ENCODE measurements at places on chromosomes 13 and 19.

DNA sequence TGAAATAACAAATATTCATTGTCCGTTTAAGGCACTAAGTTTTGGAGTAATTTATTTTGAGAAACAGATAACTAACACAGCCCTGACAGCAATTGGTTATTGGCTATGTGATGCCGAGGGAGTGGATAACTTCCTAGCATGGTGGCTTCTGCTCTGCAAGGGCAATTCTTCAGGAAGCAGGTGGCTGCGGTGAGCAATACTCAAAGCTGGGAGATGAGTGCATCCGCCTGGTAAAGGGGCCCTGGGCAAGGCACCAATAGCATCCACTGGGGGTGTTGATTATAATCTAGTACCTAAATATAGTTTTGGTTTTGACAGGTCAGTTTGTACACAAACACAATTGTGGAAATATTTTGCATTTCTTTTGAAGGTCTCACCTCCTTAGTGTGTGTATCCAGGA lies 41.0 kb downstream of the CCDC70 start:
- no peaks in the 10 kb centered on the region for H3K27me3 ChIP-seq
- no peak for DNase-seq
- no peak overlapping the region for H3K27ac ChIP-seq
- H3K36me3 ChIP-seq, result no peaks in the 10 kb centered on the region

GRCh38 chr19:42005504-42005903 lies 11.5 kb upstream of the ATP1A3 start:
- no peak overlapping the region for H3K27ac ChIP-seq
- H3K36me3 ChIP-seq, result no peaks in the 10 kb centered on the region
- H3K27me3 ChIP-seq, result no peaks in the 10 kb centered on the region

GRCh38 chr19:34366738-34367623 lies 2.0 kb downstream of the GPI start:
- no peak overlapping the region for H3K27ac ChIP-seq
- no peaks in the 10 kb centered on the region for H3K27me3 ChIP-seq
- DNase-seq, result no peak
- H3K36me3 ChIP-seq, result no peaks in the 10 kb centered on the region

- H3K27ac ChIP-seq, result no peak overlapping the region
- no peak for DNase-seq
- no peaks in the 10 kb centered on the region for H3K36me3 ChIP-seq
These were observed 3.8 kb upstream of the PRKD2 start for GRCh38 chr19:46720503-46721239.

DNA sequence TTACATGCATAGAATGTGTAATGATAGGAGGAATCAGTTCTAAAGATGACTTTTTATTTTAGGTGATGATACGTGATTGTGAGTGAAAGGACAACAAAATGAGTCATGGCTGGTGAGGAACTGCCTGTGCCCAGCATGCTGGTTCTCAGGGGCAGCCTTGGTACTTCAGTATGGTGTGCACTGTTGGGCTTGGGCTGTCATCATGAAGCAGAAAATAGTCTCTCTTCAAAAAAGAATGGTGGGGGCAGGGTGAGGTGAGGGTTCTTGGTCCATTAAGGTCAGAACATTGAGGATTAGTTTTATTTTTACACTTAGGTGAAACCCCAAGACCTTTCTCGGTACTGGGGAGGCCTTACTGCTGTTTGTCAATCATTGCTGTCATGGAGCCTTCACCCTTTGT lies 309.5 kb downstream of the MTUS2 start:
- H3K36me3 ChIP-seq, result no peaks in the 10 kb centered on the region
- H3K27me3 ChIP-seq, result no peaks in the 10 kb centered on the region
- H3K27ac ChIP-seq, result no peak overlapping the region
- H3K4me3 ChIP-seq, result no peak overlapping the region

- H3K4me3 ChIP-seq, result no peak overlapping the region
- H3K4me1 ChIP-seq, result no peaks in the 10 kb centered on the region
- no peak for DNase-seq
- H3K27ac ChIP-seq, result no peak overlapping the region
These were observed 183.7 kb upstream of the SPRY2 start for GRCh38 chr13:80524447-80525215.

GRCh38 chr19:39060171-39060570 lies 24.0 kb upstream of the ACP7 start:
- no peak for DNase-seq
- H3K27me3 ChIP-seq, result no peaks in the 10 kb centered on the region
- no peaks in the 10 kb centered on the region for H3K36me3 ChIP-seq
- no peak overlapping the region for H3K27ac ChIP-seq
- no peak overlapping the region for H3K4me3 ChIP-seq
- no peaks in the 10 kb centered on the region for H3K4me1 ChIP-seq

- DNase-seq, result no peak
- no peaks in the 10 kb centered on the region for H3K27me3 ChIP-seq
These were observed 59.4 kb upstream of the WASF3 start for GRCh38 chr13:26497968-26498511.

DNA sequence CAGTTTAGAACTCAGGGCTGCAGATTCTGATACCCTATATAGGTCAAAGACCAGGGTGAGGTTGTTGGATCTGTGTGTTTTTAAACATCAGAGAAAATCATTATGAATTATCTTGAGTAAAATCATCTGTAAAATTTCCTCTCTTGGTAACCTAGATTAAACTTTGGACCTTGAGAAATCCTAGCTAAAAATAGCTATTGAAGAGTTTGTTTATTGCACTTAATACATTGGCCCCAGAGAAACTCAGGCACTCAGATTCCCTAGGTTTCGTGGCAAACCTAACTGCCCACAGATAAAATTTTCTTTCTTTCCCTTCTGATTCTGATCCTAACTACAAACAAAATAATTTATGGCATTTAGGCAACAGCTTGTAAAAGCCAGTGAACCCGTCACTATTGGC lies 102.3 kb downstream of the GPC6 start:
- no peaks in the 10 kb centered on the region for H3K27me3 ChIP-seq
- no peaks in the 10 kb centered on the region for H3K4me1 ChIP-seq

DNA sequence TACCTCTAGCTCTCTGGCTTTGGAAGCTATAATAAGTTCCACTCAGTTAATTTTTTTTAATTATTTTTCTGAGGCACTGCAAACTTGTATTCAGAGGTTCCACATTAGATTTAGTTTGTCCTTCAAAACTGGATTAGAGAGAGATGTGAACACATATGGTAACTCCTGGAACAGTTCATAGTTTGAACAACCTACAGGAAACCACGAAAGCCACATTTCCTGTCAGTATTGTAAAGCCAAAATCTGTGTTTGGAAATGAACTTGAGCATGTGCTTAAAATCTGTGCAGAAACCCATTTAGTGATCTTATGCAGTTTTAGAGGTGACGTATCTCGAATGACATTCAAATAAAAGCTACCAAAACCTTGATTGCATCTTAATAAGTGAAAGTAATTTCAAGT lies 1952.0 kb downstream of the OLFM4 start:
- H3K27ac ChIP-seq, result no peak overlapping the region
- H3K27me3 ChIP-seq, result no peaks in the 10 kb centered on the region
- no peak for DNase-seq
- H3K36me3 ChIP-seq, result no peaks in the 10 kb centered on the region

DNA sequence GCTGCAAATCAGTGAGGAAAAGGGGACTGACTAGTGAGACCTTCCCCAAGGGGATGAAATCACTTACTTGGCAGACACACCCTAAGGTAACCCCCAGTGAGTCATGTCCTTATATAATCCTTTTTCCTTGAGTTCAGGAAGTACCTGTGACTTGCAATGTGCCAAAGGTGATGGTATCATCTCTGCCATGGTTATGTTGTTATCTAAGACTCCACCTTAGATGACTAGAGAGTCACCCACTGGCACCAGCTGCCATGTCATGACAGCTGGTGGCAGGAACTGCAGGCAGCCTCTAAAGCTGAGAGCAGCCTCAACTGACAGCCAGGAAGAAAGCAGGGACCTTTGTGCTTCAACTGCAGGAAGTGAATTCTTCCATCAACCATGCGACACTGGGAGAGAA lies 12.5 kb downstream of the PBX4 start:
- no peaks in the 10 kb centered on the region for H3K36me3 ChIP-seq
- no peak for DNase-seq
- no peaks in the 10 kb centered on the region for H3K4me1 ChIP-seq
- H3K27me3 ChIP-seq, result no peaks in the 10 kb centered on the region
- no peak overlapping the region for H3K27ac ChIP-seq
- H3K4me3 ChIP-seq, result no peak overlapping the region

DNA sequence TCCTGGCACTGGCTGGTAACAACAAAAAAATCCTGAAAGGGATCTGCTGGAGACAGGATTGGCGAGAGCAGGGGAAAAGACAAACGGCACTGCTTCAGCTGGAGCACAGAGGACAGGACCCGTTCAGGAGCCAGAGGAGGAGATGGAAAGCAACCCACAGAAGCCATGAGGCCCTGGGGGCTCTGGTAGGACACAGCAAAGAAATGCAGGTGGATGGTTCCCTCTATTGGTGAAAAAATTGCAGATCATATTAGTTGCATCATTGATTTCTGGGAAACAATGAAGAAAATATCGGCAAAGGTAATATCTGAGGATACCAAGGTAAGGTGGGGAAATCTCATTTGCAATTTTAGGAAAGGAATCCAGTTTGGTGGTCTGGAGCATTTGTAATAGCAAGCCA lies 25.7 kb upstream of the TPP2 start:
- no peak overlapping the region for H3K4me3 ChIP-seq
- H3K36me3 ChIP-seq, result no peaks in the 10 kb centered on the region
- no peak overlapping the region for H3K27ac ChIP-seq
- H3K27me3 ChIP-seq, result no peaks in the 10 kb centered on the region

DNA sequence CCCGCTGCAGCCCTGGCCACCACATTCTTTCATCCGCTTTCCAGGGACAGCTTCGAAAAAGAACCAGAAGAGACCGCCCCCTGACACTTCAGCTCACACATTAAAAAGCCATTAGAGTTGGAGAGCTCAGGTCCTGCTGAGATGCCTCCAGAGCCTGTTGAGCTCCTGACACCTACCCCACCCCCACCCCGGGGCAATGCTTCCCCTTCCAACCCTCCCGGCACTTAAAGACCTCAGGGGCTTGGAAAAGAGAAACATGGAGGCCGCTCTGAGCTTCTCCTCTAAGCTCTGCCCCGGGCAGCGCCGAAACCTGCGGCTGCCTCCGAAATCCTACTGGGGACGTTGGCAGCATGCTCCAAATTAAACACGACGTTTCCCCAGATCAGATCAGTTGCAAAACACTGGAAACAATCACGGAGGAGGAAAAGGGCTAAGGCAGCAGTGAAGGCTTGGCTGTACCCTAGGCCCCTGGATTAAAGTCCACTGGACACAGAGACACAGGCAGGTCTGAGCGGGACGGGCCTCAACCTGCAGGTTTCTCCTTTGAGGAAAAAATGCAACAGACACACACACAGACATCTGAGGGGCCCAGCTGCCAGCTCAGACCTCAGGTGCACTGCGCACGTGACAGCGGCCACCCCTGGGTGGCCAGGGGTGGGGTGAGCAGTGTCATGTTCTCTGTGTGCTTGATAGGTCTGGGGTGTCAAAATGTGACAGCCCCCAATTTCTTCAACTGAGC lies 9.6 kb downstream of the SH3GL1 start:
- no peaks in the 10 kb centered on the region for H3K36me3 ChIP-seq
- peaks cover 39% of the 10 kb centered on the region for H3K4me1 ChIP-seq
- H3K4me3 ChIP-seq, result peak overlapping the region; percentile 48
- no peaks in the 10 kb centered on the region for H3K27me3 ChIP-seq

- no peaks in the 10 kb centered on the region for H3K27me3 ChIP-seq
- no peak for DNase-seq
These were observed 88.7 kb upstream of the USP29 start for GRCh38 chr19:57031106-57031505.

GRCh38 chr13:51832471-51833152 lies 12.4 kb downstream of the TMEM272 start:
- no peaks in the 10 kb centered on the region for H3K4me1 ChIP-seq
- no peaks in the 10 kb centered on the region for H3K36me3 ChIP-seq
- no peak for DNase-seq
- no peaks in the 10 kb centered on the region for H3K27me3 ChIP-seq
- H3K4me3 ChIP-seq, result no peak overlapping the region

GRCh38 chr19:45146741-45147205 lies 14.0 kb downstream of the NKPD1 start:
- H3K4me3 ChIP-seq, result no peak overlapping the region
- H3K36me3 ChIP-seq, result no peaks in the 10 kb centered on the region
- no peaks in the 10 kb centered on the region for H3K27me3 ChIP-seq
- no peak for DNase-seq
- H3K27ac ChIP-seq, result no peak overlapping the region
- H3K4me1 ChIP-seq, result no peaks in the 10 kb centered on the region

DNA sequence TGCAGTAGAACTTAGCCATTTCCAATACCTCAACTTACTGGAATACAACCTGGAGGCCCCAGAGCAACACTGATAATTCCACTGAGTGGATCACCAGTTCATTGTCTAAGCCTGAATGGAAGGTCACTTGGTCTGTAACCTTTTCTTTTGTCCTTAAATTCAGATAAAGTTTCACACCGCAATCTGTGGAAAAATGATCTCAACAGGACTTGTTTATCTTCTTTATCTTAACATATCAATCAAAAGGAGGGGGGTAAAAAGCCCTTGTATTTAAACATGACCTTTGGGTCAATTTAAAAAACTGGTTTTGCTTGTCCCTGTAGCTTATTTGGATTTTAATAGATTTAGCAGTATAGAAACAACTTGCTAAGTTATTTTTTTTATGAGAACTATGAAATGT lies 21.6 kb downstream of the SAE1 start:
- DNase-seq, result no peak
- H3K27ac ChIP-seq, result peak overlapping the region; percentile 5
- H3K27me3 ChIP-seq, result no peaks in the 10 kb centered on the region
- H3K4me1 ChIP-seq, result peaks cover 1% of the 10 kb centered on the region
- H3K4me3 ChIP-seq, result no peak overlapping the region
- no peaks in the 10 kb centered on the region for H3K36me3 ChIP-seq

DNA sequence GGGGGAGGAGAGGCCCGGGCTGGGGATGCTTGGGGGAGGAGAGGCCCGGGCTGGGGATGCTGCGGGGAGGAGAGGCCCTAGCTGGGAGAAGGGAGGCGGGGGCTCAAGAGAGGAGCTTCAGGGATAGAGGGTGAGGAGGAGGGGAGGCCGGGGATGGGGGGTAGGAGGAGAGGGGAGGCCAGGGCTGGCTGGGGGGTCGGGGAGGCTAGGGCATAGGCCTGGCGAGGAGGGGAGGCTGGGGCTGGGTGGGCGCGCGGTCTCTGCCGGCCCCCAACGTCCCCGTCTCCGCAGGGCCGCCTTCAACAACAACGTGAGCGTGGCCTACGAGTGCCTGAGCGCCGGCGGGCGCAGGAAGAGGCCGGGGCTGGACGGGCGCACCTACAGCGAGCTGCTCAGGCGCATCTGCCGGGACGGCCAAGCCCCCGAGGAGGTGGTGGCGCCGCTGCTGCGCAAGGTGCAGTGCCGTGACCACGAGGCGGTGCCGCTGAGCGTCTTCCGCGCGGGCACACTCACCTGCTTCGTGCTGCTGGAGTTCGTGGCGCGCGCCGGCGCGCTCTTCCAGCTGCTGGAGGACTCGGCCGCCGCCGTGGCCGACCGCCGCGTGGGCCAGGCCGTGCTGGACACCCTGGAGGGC lies 11.4 kb downstream of the TPGS1 start:
- no peak for DNase-seq
- no peaks in the 10 kb centered on the region for H3K27me3 ChIP-seq

- H3K27ac ChIP-seq, result no peak overlapping the region
- no peaks in the 10 kb centered on the region for H3K36me3 ChIP-seq
- no peaks in the 10 kb centered on the region for H3K27me3 ChIP-seq
These were observed 231.3 kb downstream of the TBC1D4 start for GRCh38 chr13:75250526-75251178.

GRCh38 chr19:38702278-38702677 lies 42.0 kb downstream of the CAPN12 start:
- DNase-seq, result no peak
- no peaks in the 10 kb centered on the region for H3K27me3 ChIP-seq
- peaks cover 15% of the 10 kb centered on the region for H3K4me1 ChIP-seq
- H3K27ac ChIP-seq, result peak overlapping the region; percentile 99

Data from breast epithelium (tissue), 4 donors.